Transverse colon (tissue), 4 donors: ENCODE measurements at places on chromosomes 12 and 14. TPM values are rescaled to one million over a fixed set of nuclear protein-coding genes. Genes with fewer than 3 reads are reported as not detected.

Gene APOLD1
- total RNA-seq: 3.0 TPM

- no peak for DNase-seq
Observed at GRCh38 chr12:66539431-66539830, 139.4 kb downstream of the GRIP1 start.

- no peak for DNase-seq
Observed at GRCh38 chr12:26416550-26416949, 221.2 kb downstream of the SSPN start.

GRCh38 chr14:64726585-64726890 lies 22.3 kb downstream of the PLEKHG3 start:
- DNase-seq: peak; percentile 92

- no peak for DNase-seq
Observed at GRCh38 chr12:2322554-2323120, 269.9 kb downstream of the CACNA1C start.

DNA sequence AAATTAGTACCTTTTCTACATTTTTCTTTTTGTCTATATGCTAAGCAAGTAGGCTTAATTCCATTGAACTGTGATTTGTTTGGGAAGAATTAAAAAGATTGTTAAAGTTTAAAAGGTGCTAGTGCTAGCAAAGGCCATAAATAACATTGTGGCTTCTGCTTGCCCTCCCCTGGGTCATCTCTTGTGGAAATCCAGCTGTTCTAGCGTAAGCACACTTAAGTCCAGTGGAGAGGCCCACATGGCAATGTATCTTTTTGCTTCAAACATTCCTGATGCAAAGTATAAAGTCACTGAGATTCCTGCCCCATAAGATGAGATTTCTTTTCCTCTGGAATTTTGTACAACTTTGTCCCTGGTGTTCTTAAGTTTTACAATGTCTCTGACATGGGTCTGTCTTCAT lies 14.4 kb upstream of the ERGIC2 start:
- no peak for DNase-seq

DNA sequence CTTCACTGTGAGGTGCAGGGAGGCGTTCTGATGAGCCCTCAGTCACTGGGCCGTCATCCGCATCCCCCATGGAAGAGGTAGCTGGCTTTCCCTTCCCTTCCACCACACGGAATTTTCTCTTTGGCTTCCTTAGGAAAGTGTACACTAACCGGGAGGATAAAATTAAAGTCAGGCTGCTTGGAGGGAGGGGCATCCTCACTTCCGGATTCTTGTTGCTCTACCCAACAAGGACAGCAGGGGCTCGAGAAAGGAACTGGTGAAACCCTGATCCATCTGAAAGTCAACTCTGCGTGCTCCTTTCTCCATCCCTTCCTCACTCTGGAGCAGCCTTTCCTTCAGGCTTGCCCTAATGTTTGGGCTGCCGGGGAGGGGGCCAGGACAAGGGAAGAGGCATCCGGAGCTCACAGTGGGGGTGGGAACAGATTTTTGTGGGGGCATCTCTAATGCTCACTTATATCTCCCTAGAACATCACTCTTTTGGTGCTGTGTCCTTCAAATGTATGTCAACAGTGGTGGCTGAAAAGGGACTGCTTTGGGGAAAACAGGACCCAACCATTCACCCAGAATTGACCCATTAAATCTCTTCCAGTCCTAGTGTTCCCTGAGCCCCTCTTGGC lies 101.4 kb upstream of the FKBP4 start:
- no peak for DNase-seq

DNA sequence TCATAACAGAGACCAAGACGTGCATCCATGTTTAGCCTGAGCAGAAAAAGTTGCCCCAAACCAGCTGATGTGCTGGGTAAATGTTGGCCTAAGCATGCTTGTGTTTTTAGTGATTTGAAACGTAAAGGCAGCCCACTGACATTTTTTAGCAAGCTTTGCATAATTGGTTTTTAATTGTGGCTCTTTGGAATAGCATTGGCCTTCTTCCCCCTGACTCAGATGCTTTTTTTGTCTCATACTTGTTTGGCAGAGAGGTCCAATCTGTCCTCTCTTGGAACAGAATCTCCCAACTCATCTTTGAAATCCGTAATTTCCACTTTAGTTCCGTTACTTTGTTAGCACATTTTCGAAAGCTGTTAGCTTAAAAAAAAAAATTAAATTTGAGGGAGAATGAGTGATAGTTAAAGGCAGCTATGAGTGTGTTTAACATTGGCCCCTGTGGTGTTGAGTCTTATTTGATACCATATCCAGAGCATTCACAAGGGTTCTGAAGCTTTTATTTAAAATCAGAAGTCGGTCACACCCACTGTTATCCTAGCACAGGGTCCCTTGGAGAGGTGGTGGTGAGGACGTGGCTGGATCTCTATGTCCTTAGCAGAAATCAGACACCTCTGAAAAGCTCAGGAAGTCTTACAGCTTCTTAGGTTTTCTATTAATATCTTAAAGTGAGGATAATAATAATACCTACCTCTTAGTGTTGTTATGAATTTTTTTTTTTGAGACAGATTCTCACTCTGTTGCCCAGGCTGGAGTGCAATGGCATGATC lies 15.6 kb downstream of the JDP2 start:
- no peak for DNase-seq

Gene RPL10L
- 15.1 TPM for total RNA-seq

DNA sequence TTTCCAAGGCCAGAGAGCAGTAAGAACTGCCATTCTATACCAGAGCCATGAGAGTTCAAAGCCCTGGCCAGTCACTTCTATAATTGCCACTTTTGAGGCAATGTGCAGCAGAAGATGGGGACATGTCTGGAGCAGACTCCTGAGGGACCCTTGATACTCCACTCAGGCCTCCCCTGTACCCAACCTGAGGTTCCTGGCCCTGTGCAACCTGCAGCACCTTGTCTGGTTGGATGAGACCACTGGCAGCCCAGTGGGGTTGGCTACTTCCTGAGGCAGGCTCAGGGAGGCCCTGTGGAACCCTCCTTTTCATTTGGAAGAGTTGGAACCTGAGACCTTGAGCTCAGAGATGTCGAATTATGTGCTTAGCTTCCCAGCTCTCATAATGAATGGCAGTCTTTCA lies 54.4 kb downstream of the GALNT16 start:
- DNase-seq: no peak

- DNase-seq: no peak
Observed at GRCh38 chr14:98963610-98964009, 308.4 kb downstream of the BCL11B start.

GRCh38 chr14:67853715-67854114 lies 34.1 kb downstream of the RAD51B start:
- DNase-seq: no peak

Gene SENP1
- total RNA-seq: 2.2 TPM

GRCh38 chr14:66365388-66365787 lies 120.8 kb upstream of the CCDC196 start:
- no peak for DNase-seq

Gene JPH4
- total RNA-seq: 0.27 TPM

- DNase-seq: no peak
Observed at GRCh38 chr14:79016828-79017505, 846.8 kb downstream of the NRXN3 start.

GRCh38 chr12:122381021-122381420 lies 41.4 kb downstream of the CLIP1 start:
- no peak for DNase-seq

DNA sequence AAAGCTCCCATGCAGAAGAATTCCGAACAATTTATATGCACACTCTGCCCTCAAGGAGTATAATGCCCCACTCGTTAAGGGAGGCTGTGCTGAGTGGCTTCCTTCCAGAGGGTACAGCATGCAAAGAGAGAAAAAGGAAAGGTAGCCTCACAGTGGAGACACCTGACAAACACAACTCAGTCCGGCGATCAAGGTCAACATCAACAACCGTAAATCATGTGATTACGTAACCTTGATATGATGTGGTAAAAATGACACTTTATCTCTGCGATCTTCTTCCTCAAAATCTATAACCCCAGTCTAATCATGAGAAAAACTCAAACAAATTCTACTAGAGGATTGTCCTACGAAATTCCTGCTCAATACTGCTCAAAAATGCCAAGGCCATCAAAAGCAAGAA lies 400.5 kb upstream of the CCDC196 start:
- DNase-seq: no peak

Gene TSHR
- 2.4 TPM for total RNA-seq

GRCh38 chr14:90678846-90679362 lies 137.3 kb downstream of the TTC7B start:
- no peak for DNase-seq

GRCh38 chr12:92208613-92209121 lies 63.0 kb upstream of the BTG1 start:
- DNase-seq: no peak

DNA sequence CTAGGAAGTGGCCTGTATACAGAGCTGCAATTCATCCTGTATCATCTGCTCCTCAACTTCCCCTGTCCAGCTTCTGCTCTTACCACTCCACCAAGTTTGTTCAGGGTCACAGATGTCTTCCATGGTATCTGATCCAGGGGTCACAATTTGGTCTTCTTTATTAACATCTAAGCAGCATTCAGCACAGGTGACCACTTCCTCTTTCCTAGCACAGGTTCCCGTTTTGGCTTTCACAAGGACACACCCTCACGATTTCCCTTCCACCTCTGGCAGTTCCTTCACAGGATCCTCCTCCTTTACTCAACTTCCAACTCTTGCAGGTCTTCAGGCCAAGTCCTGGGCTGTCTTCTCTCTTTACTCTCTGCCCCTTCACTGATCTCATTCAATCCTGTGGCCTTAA lies 93.6 kb downstream of the TTC7B start:
- no peak for DNase-seq

- DNase-seq: no peak
Observed at GRCh38 chr14:61451491-61451890, 130.1 kb downstream of the PRKCH start.

DNA sequence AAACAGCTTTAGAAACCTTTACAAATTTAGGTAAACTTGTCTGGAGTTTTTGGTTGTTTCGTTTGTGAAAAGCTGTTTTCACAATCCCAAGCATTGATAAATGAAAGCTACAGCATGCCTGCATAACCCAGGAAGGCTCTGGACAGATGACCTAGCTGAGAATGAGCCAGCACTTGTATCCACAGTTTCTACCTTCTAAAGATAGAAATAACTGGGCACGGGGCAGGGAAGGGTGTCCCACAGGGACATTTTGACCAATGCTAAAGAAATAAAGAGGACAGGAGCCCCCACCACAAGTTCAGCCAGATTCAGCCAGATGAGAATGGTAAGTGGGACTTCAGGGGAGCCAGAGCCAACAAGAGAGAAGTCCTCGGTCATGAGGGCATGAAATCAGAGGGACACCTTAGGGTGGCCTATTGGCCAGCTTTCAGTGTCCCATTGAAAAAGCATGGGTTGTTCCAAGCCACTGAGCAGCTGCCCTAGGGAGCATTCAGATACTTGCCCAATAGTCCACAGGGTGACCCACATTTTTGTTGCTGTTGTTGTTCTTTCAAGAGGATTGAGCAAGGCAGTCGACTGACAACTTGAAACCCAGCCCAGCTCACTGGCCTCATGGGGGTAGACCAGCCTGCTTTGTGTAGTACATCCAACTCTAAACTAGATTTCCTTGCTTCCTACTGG lies 140.3 kb upstream of the NUDT4 start:
- DNase-seq: no peak

- DNase-seq: no peak
Observed at GRCh38 chr14:31010935-31011334, 14.5 kb upstream of the AP4S1 start.

DNA sequence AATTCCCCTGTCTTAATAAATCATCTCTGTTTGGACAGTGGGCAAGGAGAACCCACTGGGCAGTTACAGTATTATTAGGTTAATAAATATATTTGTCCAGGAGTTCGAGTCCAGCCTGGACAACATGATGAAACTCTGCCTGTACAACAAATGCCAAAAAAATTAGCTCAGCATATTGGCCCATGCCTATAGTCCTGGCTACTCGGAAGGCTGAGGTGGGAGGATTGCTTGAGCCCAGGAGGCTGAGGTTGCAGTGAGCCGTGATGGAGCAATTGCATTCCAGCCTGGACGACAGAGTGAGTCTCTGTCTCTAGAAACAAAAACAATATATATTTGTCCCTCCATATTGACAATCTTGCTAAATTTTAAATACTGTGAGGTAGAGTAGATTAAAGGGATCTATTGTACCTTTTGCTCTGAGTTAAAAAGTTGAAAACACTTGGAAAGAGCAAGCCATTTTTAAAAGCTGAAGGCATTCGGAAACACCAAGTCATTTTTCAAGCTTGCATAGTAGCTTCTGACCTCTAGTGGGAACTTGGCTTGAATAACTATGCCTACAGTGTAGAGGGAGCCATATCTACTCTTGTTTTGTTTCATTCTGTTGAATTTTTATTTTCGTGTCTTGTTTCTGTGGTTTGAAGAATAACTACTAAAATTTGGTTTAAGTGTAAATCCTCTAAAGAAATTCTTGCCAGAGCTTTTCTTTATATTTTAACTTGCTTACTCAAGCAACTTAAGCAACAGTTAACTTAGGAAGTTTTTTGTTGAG lies 14.6 kb upstream of the EEA1 start:
- DNase-seq: no peak

- DNase-seq: no peak
Observed at GRCh38 chr14:75244121-75244520, 34.5 kb upstream of the FOS start.

DNA sequence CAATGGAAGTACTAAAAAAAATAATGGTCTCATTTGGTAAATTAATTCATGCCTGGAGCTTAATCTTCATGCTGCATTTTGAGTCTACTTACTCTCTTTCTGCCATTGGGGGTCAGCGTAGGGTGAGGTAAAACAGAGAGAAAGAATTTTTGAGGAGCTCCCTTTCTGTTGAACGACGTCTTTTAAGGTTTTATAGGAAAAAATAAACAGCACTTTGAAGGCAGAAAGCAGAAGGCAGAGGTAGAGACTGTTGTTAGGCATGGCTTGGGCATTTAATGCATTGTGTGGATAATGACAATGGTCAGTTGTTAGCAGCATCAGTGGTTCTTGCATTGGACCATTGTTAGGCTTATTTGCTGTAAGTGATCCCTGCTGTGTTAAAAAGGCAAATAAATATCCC lies 557.2 kb upstream of the STXBP6 start:
- no peak for DNase-seq

DNA sequence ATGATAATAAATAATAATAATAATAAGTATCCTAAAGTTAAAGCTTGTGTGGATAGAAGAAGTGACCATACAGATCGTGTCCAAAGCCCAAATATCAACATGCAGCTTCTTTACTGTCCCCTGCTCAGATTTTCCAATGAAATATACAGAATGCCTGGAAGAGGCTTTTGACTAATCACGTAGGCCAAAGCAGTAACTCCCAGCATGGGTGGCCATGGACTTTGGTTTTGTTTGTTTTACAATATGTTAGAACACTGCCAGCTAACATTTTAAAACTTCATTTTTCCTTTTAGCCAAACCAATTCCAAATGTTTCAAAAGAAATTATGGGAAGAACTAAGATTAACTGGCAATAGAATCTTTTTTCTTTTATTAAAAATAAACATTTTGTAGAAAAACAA lies 400.0 kb upstream of the FLRT2 start:
- DNase-seq: no peak

Gene BICDL1
- total RNA-seq: 19.5 TPM

Gene PLXNC1
- total RNA-seq: 3.3 TPM
